ENCODE measurements at places on chromosomes 3 and 15.
A peak's percentile ranks its signal among the peaks of the same experiment; 100 is the strongest.

- no peak for DNase-seq
These were observed 97.1 kb upstream of the TMC3 start for GRCh38 chr15:81471151-81471550.

GRCh38 chr15:70669966-70670658 is 93.2 kb downstream of the UACA start:
- DNase-seq: no peak

DNA sequence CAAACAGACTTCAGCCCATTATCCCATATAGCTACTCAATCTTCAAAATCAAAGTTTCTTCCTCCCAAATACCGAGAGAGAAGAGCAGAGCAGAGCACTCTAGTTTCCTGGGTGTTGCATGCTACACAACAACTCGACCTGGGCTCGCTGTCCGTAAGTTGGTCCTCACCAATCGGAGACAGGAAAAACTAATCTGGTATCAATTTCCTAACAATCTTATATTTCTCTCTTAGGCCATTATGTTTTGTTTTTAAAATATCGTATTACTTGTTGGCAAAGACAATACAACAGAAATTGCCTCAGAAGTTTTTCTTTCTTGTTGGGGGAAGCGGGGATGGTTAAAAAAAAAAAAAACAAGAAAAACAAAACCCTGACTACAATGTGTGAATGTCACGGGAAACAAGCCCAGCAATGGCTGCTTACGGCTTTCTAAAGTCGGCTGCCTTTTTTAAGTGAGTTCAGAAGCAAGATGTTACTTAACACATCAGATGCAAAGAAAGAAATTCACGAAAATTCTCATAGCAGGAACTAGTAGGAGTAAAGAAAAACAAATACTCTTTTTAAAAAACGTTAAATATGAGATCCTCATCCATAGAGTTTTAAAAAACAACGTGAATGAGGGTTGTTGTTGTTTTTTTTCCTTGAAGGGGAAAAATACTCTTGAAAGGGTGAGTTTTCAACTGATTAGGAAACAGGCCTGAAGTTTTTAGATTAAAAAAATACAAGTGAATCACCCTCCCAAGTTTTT is 1.9 kb downstream of the VGLL4 start:
- peak; percentile 35 for DNase-seq

DNA sequence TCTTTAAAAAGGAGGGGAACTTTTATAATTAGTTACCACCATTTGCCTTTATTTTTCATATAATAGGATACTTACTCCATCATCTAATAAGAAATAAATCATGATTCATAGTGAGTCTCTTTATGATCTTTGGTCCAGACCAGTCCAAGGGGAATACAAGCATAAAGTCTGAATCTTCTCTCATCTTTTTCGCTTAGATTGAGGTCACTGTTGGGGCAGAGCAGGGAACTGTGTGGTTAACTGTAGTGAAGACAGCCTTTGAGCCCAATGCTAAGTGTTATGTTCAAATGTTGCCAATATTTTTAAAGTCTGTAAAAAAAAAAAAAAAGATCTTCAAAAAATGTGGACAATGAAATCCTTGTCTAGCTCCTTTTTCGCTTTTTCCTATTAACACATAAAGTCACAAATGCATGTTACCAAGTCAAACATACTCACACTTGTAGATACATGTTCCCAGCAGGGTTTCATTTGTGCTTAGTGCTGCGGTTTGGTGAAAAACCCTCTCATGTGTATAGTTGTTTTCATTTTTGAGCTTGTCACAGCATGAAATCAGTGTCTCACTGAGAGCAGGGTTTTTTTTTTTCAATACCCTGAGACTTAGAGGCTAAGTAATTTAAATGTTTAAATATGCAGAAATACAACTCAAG is 72.1 kb downstream of the EPHA3 start:
- no peak for DNase-seq

DNA sequence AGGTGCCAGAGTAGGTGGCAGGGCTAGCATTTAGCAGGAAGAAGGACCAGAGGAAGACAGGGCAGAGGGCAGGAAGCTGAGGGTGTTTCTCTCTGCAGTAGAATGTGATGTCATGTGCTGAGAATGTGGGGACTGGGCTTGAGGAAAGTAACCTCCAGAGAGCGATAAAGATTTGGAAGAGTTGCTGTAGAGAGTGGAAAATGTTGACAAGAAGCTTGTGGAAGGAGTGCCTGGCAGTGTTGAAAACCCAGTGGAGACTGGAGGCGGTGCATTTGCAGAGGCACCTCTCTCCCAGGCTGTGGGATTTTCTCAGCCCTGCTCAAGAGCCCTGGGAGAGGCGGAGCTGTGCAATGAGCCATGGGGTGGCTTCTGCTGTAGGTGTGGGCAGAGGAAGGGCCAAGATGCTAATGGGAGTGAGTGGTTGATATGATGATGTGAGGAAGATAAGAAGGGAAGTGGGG is 54.8 kb downstream of the MESD start:
- DNase-seq: no peak

GRCh38 chr15:28943146-28943545 is 57.4 kb downstream of the APBA2 start:
- DNase-seq: no peak

GRCh38 chr3:105539897-105540296 is 173.2 kb downstream of the ALCAM start:
- no peak for DNase-seq

GRCh38 chr3:69325151-69325550 is 60.7 kb downstream of the FRMD4B start:
- no peak for DNase-seq

- no peak for DNase-seq
These were observed 364.6 kb upstream of the ZNF385D start for GRCh38 chr3:22115581-22115980.

DNA sequence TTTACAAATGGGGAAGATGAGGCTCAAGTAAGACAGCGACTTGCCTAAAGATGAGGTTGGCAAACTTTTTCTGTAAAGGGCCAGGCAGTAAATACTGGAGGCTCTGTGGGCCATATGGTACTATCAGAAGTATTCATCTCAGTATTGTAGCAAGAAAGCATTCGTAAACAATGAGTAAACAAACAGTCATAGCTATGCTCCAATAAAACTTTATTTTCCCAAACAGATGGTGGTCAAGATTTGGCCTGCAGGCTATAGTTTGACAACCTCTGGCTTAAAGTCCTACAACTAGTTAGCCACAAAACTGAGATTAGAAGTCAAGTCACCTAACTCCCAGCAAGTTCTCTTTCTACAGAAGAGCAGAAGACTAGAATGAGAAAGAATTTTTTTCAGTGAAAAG is 177.0 kb upstream of the NECTIN3 start:
- DNase-seq: peak; percentile 37

GRCh38 chr15:89728254-89728653 is 22.8 kb downstream of the MESP1 start:
- DNase-seq: peak; percentile 35

- no peak for DNase-seq
These were observed 763.4 kb upstream of the GRM7 start for GRCh38 chr3:6097556-6097955.

DNA sequence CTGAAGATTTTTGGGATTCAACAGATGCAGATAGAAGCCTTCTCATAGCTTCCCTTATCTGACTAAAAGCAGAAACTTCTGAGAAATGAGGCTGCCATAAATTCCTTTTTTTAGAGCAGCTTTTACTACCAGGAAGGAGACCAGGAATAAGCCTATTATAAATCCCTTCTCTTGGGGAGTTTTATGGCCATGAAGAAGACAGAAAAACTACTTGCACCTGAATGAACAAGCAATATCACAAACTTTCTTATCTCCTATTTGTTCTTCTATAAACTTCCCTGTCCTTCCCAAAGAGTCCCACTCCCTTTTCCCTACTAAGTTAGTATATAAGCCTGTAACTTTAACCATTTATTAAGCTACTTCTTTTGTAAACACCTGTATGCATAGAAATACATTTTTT is 603.1 kb downstream of the NSUN3 start:
- DNase-seq: no peak

DNA sequence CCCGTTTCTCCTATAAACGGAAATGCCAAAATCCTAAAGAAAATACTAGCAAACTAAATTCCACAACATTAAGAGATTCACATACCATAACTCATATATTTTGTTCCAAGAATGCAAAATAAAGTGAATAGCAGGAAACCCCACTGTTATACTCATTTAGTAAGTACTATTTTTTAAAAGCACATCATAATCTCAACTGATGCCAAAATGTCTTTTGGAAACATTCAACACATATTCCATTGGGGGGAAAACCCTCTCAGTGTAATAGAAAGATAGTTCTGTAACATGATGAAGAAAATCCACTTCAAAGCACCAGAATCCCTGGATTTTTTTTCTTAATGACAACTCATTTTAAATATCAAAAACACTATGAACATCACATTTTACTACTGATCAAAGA is 93.0 kb upstream of the EIF1B start:
- no peak for DNase-seq

Data from GM04504 (cell line).